NCI-H187 treated with DMSO at 0.1 percent for 48 hours (cell line): ENCODE measurements at places on chromosomes 1 and 21.
A peak's percentile ranks its signal among the peaks of the same experiment; 100 is the strongest.

- DNase-seq = no peak
Observed at GRCh38 chr1:58768971-58769808, 14.7 kb downstream of the JUN start.

- DNase-seq = no peak
Observed at GRCh38 chr1:244104309-244105060, 53.4 kb downstream of the ZBTB18 start.

GRCh38 chr1:233509526-233509925, 104.4 kb upstream of the KCNK1 start:
- DNase-seq = no peak

- no peak for DNase-seq
Observed at GRCh38 chr1:223651291-223651991, 14.1 kb downstream of the CAPN8 start.

- no peak for DNase-seq
Observed at GRCh38 chr1:175871647-175872046, 128.3 kb upstream of the TNR start.

GRCh38 chr21:18744840-18745239, 341.3 kb upstream of the TMPRSS15 start:
- no peak for DNase-seq

GRCh38 chr1:43783671-43784205, 76.4 kb downstream of the ST3GAL3 start:
- no peak for DNase-seq

DNA sequence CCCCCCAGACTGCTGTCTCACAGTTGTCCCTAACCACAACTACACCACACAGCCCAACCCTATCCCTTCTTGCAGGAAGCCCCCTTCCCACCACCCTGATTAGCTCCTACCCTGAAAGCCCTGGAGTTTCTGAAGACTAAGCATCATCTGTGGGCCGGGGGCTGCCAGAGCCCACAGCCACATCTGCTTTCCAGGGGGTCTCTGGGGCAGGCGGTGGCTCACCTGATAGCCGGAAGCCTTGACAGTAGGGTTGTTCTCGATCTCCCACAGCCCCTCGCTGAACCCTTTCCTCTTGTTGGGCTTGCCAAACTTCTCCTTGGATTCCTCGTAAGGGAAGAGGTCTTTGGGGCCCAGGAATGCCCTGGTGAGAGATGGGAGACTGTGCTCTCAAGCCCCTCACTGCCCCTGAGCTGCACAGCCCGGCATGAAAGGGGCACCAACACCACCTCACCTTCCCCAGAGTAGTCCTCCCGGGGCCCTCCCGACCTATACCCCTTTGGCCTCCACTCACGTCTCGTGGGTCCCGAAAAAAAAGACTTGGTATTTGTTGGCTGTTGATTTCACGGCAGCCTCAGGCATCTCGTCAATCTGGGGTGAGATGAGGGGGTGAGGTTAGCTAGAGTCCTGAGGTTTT, 4.0 kb upstream of the MRPL24 start:
- no peak for DNase-seq

- DNase-seq = no peak
Observed at GRCh38 chr1:70517444-70517843, 106.4 kb downstream of the CTH start.

GRCh38 chr1:14901371-14901954, 252.1 kb upstream of the TMEM51 start:
- DNase-seq = no peak

DNA sequence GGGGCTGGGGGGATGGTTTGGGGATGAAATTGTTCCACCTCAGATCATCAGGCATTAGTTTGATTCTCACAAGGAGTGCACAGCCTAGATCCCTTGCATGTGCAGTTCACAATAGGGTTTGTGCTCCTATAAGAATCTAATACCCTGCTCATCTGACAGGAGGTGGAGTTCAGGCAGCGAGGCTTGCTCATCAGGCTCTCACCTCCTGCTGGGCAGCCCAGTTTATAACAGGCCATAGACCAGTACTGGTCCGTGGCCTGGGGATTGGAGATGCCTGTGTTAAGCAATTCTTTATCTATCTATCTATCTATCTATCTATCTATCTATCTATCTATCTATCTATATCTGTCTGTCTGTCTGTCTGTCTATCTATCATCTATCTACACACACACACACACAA, 525.3 kb upstream of the DAB1 start:
- no peak for DNase-seq

GRCh38 chr1:154536570-154536969, 21.9 kb downstream of the UBE2Q1 start:
- no peak for DNase-seq

- peak; percentile 68 for DNase-seq
Observed at GRCh38 chr1:145999321-146000024, 3.1 kb upstream of the TXNIP start.

- no peak for DNase-seq
Observed at GRCh38 chr1:85563139-85563538, 17.4 kb upstream of the CCN1 start.

DNA sequence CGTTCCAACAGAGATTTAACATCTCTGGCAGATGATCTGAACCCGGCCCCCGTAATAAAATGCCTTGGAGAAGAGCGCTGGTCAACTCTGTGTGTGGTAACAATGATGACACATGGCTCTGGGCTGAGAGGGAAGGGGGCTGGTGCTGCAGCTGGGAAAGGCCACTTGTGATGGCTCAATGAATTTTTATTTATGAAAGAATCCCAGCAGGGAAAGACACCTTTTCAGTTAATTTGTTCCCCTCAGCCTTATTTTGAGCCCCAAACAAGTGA, 59.4 kb downstream of the SYT6 start:
- no peak for DNase-seq

DNA sequence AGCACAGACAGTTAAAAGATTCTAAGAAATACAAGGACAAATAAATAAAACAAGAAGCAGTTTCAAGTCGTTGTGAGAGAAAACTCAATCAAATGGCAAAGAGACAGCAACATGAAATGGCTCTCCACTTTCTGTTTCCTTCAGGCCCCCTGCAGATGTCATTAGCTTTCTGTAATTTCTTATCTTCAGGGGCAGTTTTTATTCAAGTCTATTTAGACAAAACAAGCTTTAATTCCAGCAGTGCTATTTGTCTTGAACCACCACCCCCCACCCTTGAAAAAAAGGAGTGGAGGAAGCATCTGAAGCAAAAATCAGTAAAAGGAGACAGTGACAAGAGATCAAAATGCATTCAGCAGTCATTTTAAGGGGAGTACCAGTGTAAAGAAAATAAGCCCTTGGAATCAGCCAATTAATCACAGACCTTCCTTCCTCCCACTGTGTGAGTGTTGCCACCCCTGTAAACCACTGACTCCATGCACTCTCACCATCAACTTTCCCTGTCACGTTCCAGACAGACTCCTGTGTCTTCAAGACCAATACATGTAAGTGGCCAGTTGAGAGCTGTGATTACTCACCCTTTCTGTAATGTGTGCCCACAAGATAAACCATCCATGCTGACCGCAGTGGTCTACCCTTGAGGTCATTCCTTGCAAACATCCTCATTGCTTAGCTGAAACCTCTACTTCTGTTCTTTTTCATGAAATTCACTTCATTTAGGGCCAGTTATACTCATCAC, 136.1 kb upstream of the HOOK1 start:
- no peak for DNase-seq

- DNase-seq = no peak
Observed at GRCh38 chr1:13687151-13687715, 12.8 kb upstream of the PRDM2 start.

DNA sequence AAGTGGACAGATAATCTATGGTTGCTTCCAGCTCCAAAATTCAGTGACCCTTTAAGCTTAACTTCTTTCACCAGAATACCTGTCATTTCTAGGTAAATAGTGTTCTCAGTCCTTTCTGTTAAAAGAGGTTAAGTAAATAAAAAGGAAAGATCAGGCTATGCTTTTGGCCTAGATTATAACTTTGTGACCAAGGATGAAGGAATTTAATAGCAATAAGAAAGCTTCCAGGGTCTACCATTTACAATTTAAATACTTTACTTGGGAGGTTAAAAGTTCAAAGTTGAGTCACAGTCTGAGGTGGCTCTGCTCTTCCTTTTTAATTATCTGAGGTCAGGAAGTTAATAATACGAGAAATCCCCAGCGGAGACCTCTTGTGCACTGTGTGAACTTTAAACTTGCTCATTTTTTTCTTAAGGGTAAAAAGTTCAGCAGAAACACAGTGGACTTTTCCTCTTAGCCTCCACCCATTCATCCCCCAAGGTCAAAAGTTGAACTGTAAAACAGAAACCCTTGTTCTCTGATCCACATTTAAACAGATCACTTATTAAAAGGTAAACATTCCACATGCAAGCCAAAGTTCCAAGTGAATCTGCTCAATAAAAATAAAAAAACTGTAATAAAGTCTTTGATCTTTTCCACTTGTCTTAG, 187.1 kb downstream of the NRIP1 start:
- DNase-seq = no peak

- DNase-seq = no peak
Observed at GRCh38 chr1:31703431-31704270, at the start of gene COL16A1. TSS of gene COL16A1 (minus strand) at chr1:31704017. CDS start at chr1:31702193, 1,824 bp downstream.

DNA sequence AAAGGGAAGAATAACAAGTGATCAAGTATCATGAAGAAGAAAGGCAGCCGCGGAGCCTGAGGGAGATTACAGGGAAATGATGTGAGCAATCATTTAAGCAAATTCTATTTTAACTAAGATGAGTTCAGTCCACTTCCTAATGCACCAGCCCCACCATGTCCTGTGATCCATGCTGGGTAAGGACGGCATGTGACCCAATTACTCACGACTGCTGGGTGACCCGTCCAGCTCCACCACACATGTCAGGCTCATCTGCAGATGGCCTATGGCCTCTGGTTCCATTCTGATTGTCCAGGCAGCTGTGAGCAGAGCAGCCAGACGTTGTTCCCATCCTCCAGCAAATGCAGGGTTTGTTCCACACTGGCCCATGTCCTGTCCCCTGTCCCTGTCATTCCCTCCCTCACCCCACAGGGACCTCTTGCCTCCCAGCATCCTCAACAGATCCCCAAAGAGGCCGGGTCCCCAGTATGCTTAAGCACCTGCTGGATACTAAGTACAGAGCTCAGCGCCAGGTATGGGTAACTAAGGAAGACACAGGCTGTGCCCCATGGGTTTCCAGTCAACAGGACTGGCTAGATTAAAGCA, 87.9 kb downstream of the MATN1 start:
- no peak for DNase-seq

DNA sequence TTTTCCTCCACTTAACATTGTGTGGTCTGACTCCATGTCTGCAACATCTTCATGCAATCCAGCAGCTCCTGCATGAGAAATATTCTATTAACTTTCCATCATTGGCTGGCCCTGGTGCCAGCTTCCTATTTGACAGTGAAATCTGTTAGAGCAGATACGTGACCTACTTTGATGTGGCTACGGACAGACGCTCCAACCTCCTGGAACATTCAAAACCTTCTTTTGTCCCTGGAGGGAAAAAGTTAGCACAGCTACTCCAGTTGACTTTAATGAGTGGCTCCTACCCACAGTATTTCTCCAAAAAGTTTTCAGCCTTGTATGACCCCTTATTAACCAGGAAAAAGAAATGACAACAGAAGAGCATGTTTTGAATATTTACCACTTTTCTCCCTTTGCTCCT, 22.0 kb downstream of the PRAMEF20 start:
- DNase-seq = no peak

GRCh38 chr21:26776310-26777021, 68.7 kb downstream of the ADAMTS1 start:
- DNase-seq = no peak

GRCh38 chr1:89757532-89757931, 63.3 kb upstream of the LRRC8D start:
- no peak for DNase-seq

DNA sequence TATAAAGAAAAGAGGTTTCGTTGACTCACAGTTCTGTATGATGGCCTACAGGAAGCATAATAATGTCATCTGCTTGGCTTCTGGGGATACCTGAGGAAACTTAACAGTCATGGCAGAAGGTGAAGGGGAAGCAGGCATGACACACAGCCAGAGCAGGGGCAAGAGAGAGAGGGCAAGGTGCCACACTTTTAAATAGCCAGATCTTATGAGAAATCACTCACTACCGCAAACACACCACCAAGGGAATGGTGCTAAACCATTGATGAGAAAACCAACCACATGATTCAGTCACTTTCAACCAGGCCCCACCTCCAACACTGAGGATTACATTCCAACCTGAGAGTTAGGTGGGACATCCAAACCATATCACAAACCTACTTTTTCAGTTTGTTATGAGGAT, 245.9 kb upstream of the SGIP1 start:
- no peak for DNase-seq

DNA sequence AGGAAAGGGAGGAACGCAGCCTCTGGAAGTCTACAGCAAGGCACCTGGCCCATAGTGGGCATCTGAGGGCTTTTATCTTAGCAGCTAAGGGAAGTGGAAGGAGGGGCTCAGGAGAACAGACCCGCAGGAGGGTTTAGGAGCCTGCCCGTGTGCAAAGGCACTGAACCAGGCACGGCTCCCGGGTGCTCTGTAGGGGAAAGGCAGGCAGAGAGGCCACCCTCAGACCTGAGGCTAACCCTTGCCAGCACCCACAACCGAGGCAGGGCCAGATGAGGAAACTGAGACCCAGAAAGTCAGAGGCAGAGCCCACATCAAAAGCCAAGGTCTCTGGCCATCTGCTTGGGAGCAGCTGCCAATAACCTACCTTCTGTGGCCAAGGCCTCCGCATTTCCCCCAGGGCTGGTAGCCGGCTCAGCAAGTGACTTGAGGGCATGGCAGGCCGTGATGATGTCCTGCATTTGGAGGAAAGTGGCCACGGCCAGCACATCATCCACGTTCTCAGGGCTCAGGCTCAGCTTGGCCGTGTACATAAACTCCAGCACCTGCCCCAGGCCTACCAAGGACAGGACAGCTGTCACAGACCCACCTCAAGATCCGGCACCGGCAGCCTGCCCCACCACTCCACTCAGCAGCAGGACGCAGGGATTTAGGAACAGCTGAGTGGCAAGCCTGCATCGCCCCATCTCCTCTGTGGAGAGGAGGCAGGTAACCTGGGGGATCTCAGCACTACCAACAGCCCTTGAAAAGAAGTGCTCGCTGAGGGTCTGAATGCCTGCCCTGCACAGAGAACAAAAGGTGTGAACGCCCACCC, 29.1 kb downstream of the ZBTB17 start:
- no peak for DNase-seq

- no peak for DNase-seq
Observed at GRCh38 chr1:54200519-54200997, 591 bp downstream of the MRPL37 start.

DNA sequence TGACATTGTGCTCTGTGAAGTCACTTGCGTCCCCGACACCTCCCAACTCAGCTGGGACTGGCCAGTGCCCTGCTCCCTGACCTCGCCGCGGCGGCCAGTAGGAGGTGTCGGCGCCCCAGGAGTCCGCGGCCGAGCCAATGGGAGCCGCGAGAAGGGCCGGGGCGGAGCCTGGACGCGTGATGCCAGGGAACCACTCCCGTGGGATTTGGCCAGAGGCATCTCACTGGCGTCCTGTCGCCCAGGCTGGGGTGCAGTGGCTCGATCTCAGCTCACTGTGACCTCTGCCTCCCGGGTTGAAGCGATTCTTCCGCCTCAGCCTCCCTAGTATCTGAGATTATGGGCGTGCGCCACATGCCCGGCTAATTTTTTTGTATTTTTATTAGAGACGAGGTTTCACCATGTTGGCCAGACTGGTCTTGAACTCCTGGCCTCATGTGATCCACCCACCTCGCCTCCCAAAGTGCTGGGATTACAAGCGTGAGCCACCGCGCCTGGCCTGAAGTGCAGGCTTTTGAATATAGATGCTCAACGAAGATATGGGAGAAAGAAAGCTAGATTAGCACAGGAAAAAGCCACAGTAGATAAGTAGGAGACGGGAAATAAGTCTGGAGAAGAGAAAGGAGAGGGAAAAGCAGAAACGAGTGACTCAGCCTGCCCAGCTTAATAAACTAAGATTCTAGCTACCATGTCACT, 38.0 kb downstream of the ZBTB8OS start:
- peak; percentile 6 for DNase-seq

- DNase-seq = no peak
Observed at GRCh38 chr1:237390823-237391222, 348.8 kb downstream of the RYR2 start.
